ENCODE measurements at places on chromosomes 2 and 18.
A peak's percentile ranks its signal among the peaks of the same experiment; 100 is the strongest.

DNA sequence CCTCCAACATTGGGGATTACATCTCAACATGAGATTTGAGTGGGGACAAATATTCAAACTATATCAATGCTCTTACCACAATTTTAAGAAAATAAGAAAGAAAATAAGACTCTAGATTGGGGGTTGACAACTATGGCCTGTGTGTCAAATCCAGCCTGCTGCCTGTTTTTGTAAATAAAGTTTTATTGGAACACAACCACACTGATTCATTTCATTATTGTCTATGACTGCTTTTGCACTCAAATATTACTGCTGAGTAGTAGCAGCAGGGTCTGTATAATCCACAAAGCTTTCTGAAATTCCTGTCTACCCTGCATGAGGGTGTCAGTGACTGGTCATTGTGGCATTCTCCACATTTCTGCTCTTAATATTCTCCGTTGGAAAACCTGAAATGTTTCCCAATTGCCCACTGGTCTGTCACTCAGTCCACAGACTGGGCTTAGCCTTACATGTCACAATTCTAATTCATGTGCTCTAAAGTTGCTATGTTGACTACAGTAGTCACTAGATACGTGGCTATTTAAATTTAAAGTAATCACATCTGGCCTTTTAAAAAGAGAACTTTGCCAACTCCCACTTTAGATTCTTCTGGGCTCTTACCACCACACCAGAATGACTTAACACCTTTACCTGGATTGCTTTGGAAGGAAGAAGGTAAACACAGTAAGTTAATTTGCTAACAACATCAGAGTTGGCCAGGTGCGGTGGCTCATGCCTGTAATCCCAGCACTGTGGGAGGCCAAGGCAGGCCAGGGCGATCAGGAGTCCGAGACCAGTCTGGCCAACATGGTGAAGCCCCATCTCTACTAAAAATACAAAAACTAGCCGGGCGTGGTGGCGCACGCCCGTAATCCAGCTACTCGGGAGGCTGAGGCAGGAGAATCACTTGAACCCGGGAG, 86.9 kb downstream of the CLHC1 start:
- DNase-seq = no peak

GRCh38 chr2:200302940-200303727, 3.4 kb upstream of the SPATS2L start:
- peak; percentile 55 for DNase-seq

- DNase-seq = no peak
These were observed 112.8 kb upstream of the SEC11C start for GRCh38 chr18:59026831-59027410.

DNA sequence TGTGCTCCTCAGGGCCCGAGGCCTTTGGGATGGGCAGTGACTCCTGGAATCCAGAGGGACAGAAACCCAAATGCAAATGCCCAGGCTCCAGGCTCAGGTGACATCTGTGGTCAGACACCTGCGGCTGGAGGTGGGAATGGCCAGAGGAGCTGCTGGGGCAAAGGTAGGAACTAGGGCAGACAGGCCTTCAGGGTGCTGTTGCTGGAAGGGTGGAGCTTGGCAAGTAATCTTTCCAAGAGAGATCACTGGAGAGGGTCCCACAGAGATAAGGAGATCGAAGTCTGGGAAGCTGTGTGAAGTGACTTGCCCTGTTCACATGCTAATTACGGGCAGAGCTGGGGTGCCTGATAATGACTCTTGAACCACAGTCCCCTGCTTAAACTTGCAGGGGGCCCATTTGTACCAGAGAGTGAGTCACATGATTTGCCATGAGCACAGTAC, 82.4 kb downstream of the ACAA2 start:
- DNase-seq = no peak

DNA sequence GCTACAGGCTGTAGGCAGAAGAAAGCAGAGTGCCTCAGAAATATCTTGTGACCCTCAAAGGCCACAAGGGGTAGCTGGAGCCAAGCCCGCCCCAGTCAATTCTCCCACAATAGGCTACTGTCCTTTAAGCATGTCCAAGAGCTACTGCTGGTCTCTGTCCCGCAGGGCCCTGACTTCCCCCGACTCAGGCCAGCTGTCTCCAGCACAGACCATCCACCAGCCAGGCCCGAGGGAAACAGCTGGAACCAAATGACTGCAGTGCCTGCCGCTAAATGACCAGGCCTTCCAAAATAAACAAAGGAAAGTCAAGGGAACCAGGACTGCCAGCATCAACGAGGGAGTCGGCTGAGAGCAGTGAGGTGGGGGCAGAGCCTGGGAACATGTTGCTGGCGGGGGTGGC, 36.7 kb downstream of the MCFD2 start:
- DNase-seq = no peak

GRCh38 chr2:102005989-102006885, 14.5 kb downstream of the IL1R2 start:
- peak; percentile 59 for DNase-seq

DNA sequence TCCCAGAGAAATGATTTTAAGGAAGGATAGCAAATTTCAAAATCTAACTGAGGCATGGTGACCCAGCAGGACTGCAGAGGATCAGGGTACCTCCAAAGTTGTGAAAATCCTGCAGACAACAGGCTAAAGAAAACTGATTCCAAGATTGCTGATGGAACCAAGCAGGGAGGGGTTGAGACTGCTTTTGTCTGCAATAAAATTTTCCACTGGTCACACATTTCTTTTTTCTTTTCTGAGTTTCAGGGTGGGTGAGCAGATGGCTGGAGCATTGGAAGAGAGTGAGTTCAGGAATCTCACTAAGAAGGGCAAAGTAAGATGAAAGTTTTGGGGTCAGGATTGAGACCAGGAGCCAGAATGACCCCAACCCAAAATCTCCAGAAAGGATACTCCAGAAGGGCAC, 321.0 kb downstream of the TNS1 start:
- DNase-seq = no peak

DNA sequence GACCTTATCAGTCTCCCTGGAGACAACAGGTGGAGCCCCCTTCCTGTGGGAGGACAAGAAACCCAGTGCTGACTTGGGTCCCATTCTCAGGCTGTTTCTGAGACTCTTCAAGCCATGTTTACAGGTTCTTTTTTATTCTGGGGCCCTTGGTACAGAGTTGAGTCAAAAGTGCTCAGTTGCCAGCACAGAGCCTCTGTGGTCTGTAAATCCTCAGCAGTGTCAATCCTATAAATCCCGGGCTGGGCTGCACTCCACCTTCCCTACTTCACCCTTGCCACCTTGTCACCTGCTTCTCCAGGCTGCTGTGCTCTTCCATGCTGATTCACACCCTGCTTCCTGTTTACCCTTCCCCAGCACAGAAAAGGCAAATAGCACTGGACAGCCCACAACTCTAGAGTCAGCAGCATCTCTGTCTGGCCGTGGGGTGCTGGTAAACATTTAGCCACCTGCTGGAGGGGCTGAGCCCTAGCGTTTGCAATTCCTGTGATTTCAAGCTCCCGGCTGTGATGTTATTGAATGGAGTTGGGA, 74.7 kb downstream of the TNFRSF11A start:
- peak; percentile 46 for DNase-seq

- DNase-seq = no peak
These were observed 4.4 kb downstream of the ADRA2B start for GRCh38 chr2:96111823-96112500.

DNA sequence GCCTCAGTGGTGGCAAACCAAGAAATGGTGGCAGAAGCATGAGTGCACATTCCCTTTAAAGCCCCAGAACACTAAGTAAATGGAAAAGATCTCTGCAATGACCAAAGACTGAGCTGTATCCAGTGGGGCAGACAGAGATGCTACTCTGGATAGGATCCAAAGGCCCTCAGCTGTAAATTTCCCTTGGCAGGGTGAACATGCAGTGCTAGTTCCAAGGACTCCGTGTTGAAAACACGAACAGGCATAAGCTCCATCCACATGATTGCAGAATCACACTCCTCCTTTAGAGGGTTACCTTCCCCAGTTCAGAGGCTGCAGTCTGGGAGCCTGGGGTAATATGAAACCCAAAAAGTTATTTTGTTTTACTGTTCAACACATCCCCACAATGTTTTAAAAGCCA, 98.6 kb upstream of the KLF7 start:
- DNase-seq = no peak

DNA sequence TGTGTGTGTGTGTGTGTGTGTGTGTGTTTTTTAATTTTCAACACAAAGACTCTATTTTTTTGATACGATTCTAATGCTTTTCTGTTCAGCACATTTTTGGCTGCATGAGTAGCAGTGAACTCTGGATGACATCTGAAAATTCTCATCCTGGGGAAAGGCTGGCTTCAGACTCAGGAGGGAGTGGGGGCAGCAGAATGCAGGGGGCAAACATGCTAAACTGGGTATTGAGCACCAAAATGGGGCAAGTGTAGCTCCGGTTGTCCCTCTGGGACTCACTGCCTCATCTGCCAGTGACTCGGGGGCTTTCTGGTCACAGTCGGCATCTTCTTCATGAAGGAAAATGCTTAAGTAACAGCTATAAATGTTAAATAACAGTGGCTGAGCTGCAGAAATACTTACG, 116.8 kb upstream of the PID1 start:
- no peak for DNase-seq

DNA sequence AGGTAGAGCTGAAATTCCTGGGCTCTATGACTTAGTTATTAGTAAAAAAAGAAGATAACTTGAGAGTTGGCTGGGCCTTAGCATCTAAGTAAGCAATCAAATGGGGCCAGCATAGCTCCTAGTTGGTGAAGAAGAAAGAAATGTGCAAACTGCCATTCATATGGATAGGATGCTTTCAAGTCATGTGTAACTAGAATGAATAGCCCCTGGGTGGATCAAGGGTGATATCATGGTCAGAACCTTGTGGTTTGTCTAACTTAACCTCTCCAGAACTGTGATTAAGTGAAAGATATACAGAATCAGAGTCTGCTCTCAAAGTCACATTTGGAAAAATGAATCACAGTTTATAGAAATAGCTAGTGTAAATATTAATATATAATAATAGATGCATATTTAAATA, 198.7 kb upstream of the DTNA start:
- DNase-seq = no peak

DNA sequence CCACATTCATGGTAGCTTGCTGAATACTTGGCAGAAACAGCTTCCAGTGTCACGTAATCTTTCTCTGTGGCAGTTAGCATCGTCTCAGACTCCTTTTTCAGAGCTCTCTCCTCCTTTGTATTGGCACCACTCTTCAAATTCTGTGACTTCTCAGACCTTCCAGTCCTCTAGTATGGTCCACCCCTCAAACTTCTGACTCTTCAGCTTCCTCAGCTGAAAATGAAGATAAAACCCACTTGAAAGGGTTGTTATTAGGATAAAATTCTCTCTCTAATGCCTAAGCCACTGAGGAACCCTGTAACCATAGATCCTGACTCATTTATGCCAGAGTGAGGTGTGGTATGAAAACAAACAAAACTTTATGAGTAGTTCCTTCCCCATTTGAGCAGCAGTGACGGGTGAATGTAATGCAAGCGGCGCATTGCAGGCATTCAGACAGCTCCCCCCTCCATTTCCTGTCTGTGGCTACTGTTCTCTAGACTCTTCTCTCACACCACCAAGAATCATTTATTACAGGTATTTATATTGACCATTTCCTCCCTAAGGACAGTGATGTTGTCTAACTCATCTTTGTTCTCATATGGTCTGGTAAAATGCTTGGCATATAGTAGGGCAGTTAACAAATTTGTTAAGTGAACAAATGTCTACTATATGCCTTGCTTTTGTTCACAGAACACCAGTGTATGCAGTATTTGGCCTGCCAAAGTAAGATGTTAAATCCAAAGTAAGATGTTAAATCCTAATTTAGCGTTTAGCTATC, 35.3 kb downstream of the GALNT1 start:
- peak; percentile 69 for DNase-seq

DNA sequence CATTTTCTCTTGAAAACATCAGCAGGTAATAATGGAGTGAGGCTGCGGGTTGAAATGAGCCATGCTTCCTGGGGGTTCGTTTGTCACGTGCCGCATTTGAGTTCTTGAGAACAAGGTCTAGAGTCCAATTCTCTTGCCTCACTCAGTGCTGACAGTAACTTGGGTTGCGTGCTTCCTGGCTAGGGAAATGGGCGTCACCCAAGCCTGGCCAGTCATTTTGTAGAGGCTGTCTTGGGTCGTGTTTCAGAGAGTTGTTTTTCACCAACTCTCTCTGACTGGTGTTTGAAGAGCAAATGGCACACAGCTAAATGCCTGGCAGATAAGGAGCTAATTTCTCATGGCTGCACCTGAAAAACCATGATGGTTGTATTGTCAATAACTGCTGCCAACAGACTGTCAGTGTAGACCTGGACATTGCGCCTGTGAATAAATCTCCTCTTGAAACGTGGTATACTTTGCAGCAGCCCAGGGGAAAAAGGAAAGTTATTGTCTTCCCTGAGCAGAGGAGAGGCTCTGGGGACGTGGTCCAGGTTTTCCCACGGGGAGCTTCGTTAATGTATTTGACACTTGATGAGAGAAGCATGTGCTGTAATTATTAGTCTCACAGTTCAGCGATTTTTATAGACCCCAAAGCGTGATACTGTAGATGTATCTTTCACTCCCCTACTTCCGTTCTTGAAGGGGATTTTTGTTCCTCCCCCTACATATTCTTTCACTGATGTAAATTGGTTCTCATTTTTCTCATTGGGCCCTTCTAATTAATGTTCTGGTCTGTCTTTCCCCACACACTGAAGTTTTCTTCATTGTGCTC, 196.0 kb downstream of the FHOD3 start:
- no peak for DNase-seq

DNA sequence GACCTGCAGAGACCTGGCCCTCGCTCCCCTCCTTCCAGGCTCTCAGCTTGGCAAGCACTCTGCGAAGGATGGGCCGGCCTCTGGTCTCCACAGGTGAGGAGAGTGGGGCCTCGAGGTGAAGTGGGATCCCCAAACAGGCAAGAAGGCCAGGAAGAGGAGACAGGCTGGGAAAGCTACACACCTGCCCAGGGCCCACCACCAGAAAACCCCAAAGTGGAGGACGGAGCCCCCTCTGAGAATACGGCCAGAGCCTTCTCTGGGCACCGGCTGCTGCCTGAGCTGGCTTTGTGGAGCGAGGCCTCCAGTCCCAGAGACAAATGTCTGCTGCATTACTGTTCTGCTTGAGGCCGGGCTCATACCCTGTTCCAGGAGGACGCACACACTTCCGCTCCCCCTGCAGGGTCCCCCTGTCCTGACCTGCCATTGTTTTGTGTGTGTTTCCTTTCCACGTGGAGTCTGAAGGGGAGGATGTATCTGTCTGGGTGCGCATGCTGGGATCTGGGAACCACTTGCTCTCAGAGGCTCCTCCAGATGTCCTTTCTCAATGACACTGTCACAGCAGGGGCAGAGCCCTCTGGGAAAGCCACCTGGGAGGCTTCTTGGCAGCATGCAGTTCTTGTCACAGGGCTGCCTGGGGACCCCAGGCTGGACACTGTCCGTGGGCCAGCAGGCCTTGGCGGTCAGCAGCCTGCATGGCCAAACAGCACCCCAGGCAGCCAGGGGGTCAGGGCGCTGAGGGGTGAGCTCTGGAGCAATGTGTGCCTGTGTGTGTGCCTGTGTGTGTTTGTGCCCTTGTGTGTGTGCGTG, 20.8 kb downstream of the KCNF1 start:
- peak; percentile 29 for DNase-seq

DNA sequence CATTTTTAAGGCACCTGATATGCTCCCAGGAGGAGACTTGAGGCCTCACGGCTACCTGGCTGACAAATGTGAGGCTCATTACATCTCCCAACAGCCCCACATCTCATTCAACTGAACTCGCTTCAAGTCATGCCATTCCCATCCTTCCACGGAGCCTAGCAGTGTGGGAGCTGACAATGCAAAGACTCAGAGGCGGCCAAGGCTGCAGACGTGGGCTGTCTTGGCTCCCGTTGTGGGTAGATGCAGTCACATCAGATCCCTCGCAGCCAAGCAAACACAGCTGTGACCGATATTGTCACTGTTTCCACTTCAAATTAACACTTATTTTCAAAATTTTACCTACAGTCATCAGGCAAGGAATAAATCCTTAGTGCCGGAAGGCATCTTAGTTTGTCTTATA, 64.0 kb upstream of the TRIB2 start:
- DNase-seq = no peak
